Pancreas (tissue), 10 donors: ENCODE measurements at places on chromosomes 1 and 21. TPM values are rescaled to one million over a fixed set of nuclear protein-coding genes. Genes with fewer than 3 reads are reported as not detected.

GRCh38 chr1:203464226-203464625 is 11.4 kb upstream of the PRELP start:
- no peak for DNase-seq

GRCh38 chr1:159763686-159764085 is 17.1 kb upstream of the DUSP23 start:
- no peak for DNase-seq

DNA sequence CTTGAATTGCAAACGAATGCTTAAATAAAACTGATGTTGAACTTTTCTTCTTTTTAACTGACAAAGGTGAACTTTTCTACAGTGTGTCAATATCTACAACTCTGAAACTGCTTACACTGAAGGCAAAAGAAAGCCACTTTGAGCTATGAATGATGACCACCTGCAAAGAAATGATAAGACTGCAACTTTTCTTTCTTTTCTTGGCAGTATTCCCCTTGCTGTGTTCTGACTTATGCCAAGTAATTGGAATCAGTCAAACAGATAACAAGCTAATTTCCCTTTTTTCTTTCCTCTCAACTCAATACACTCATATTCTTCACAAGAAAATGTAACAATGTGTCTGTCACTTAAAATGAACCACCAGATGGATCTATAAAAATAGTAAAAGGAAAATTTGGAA is 588.1 kb upstream of the BRINP3 start:
- no peak for DNase-seq

GRCh38 chr21:41349619-41350390 is 12.0 kb upstream of the MX2 start:
- DNase-seq = no peak

SUSD4 gene
- total RNA-seq = 4.1 TPM

GRCh38 chr1:54309631-54310366 is 96.4 kb downstream of the SSBP3 start:
- DNase-seq = no peak

GBP1 gene
- 8.5 TPM for total RNA-seq

DYRK3 gene
- 3.1 TPM for total RNA-seq

GRCh38 chr1:20212685-20213331 is 26.5 kb upstream of the PLA2G2C start:
- DNase-seq = peak; percentile 73

DNA sequence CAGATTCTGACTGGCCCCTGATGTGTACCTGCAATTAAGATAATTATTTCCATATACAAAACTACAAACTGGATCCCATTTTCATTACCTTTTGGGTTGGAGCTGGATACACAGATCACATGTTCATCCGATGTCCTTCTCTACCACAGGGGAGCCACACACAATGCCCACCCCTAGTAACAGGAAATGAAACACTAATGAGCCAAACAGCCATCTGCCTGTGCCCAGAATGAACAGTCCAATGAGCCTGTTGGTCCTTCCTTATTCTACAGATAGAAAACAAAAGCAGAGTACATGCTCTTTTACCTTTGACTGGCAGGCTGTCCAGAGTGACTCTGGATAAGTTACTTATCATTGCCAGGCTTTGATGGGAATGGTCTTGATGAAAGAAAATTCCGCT is 68.6 kb downstream of the SIPA1L2 start:
- no peak for DNase-seq

CA6 gene
- not detected for total RNA-seq

DNA sequence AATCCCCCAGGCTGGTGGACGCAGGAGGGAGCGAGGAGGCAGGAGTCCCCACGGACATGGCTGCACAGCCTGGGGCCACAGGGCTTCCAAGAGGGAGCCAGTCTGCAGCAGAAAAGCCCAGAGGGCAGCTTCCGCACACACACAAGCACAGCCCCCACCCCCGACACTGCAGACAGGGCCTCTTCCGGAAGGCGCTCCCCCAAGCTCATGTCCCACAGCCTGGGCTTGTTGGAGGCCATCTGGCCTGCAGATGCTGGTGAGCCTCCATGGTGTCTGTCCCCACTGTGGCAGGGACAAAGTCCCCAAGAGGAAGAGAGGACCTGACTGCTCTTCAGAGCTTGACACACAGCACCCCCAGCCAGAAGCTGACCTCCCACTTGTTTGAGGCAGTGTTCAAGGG is 13.4 kb upstream of the KIAA1614 start:
- no peak for DNase-seq

MFAP2 gene
- 8.0 TPM for total RNA-seq

RLF gene
- 7.9 TPM for total RNA-seq

FCER1G gene
- total RNA-seq = 1.4 TPM

- DNase-seq = no peak
Measured at GRCh38 chr1:196774175-196774574, 465 bp upstream of the CFHR3 start.

DNA sequence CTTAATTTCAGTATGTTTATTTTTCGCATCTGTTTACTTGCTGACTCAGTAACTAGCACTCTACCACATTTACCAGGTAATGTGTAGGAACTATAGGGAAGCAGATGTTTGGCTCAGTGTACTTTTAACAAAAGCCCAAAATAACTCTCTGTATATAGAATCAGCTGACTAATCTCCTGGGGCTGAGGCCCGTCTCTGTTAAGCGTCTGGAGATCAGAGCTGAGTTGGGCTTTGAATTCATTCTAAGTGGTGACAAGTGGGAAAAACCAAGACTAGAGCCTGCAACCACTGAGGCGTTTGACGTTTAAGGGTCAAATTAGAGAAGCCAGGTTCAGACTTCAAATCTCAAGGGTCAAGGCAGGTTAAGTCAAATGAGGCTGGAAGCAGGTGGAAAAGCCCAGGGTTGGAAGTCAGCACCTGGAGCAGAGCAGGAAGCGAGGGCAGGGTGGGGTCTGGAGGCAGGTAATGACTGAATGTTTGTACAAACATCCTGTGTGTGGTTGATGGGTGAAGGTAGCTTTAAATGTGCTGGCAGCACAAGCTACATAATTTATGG is 56.8 kb upstream of the LYST start:
- no peak for DNase-seq

S100A9 gene
- total RNA-seq = 4.5 TPM

GRCh38 chr1:31712630-31713029 is 8.8 kb upstream of the COL16A1 start:
- DNase-seq = no peak

- DNase-seq = no peak
Measured at GRCh38 chr1:51719146-51719545, 102.3 kb downstream of the OSBPL9 start.

GRCh38 chr1:99650030-99650429 is 4.1 kb downstream of the PALMD start:
- no peak for DNase-seq

- DNase-seq = no peak
Measured at GRCh38 chr21:32603131-32603530, 9.0 kb downstream of the CFAP298 start.

IGSF8 gene
- total RNA-seq = 24.5 TPM

DNA sequence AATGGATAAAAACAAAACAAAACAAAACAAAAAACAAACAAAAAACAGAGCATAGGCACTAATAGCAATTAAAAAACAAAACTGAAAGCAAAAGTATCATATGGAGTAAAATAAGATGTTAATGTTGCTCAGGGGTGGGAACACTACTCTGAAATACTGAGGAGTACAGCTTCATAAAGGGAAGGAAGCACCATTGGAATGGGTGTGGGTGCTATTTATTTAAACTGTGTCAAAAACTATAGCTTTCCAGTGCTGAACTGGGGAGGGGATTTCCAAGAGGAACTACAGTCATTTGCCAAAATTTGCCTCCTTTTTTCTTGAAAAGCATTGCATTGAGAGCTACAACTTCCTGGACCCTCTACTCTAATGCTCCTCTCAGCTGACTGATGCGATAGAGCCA is 40.0 kb downstream of the SPTA1 start:
- DNase-seq = no peak

DNA sequence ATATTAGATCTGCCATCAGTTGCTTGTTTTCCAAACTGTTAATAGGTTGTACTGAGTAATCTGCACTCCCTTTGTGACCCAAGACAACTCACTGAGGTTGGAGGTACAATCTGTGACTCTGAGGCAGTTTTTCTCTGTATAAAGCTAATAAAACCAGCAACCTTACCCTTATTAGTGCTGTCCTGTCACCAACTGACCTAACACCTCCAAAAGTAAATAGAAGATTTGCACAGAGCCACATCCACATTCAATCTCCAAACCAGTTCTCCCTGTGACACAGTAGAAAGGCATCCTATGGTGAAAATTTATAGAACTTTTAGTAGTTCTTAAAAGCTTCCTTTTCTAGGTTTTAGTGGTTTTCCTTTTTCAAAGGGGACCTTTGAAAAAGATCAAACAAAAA is 140.4 kb upstream of the ADGRL2 start:
- no peak for DNase-seq

P3H1 gene
- total RNA-seq = 6.8 TPM

- DNase-seq = peak; percentile 92
Measured at GRCh38 chr1:15152318-15153183, 996 bp upstream of the TMEM51 start.

FCRL5 gene
- total RNA-seq = not detected

DNA sequence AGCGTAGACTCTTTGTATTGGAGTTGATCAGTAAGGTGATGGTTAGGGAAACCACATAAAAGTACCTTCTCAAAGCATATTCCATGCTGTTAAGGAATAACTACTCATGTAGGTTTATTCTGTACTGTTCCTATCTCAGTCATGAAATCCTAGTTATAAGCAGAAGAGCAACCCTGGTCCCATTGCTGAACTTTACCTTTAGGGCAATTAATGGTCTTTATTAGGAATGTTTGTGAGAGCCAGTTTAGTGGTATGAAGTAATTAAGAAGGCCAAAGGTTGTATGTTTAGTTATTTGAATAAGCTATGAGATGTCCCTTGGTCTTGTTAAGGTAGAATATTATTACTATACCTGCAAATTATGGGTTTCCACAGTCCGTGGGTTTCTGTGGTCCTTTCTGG is 44.0 kb downstream of the ACP6 start:
- DNase-seq = no peak

EPHB2 gene
- total RNA-seq = 9.9 TPM

- DNase-seq = no peak
Measured at GRCh38 chr1:24535778-24536177, 20.1 kb upstream of the NCMAP start.

OR6N1 gene
- total RNA-seq = not detected

FLG gene
- not detected for total RNA-seq

DNA sequence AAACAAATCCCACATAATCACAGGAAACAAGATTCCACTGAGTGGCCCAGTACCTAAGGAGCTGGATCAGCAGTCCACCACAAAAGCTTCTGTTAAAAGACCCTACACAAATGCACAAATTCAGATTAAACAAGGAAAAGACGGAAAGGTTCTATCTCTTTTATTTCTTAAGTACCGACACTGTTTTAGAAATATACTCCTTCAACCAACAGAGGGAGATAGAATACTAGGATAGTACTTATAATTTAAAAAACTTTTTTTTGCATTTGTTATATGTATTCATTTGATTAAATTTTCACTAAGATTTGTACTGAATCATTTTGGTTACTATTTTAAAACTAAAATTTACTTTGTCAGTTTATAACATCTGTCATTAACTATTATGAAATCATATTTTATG is 12.5 kb downstream of the CDC7 start:
- no peak for DNase-seq

GRCh38 chr1:53327182-53327913 is 522 bp downstream of the LRP8 start:
- peak; percentile 8 for DNase-seq

GRCh38 chr1:33348676-33349080 is 27.8 kb upstream of the A3GALT2 start:
- DNase-seq = no peak

DNA sequence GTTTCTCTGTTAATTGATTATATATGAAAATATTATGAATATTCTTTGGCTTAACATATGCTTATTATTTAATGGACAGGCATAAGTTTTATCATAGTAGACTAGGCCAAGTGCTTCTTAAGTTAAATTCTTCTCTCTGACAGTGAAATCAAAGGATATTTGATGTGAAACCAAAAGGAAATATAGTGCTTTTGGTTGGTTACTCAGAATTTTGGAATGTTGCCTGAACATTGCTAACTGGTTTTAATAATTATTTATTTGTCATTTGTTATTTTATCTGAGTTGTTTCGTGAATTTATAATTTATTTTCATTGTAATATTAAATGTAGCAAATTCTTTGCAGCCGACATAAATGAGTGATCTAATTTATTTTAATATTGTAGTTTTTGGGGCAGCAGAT is 18.3 kb downstream of the HOOK1 start:
- no peak for DNase-seq

GPATCH4 gene
- 13.1 TPM for total RNA-seq

DNA sequence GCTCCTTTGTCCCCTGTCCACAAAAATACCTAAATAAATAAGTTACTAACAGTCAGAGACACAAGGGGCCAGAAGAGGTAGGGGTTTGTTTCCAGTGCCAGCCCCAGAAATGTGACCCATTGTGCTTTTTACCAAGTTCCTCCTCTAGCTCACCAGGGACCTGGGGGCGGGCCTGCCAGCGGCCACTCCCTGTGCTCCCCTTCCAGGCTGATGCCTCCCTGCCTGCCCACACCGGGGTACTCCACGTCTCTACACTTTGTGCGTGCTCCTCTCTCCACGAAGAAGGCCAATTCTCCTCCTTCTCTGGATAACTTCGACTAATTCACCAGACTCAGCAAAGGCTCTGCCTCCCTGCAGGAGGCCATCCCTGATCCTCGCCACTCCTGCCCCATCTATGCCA is 72.1 kb downstream of the BCAR3 start:
- no peak for DNase-seq
